ENCODE measurements at places on chromosomes 4 and X.

DNA sequence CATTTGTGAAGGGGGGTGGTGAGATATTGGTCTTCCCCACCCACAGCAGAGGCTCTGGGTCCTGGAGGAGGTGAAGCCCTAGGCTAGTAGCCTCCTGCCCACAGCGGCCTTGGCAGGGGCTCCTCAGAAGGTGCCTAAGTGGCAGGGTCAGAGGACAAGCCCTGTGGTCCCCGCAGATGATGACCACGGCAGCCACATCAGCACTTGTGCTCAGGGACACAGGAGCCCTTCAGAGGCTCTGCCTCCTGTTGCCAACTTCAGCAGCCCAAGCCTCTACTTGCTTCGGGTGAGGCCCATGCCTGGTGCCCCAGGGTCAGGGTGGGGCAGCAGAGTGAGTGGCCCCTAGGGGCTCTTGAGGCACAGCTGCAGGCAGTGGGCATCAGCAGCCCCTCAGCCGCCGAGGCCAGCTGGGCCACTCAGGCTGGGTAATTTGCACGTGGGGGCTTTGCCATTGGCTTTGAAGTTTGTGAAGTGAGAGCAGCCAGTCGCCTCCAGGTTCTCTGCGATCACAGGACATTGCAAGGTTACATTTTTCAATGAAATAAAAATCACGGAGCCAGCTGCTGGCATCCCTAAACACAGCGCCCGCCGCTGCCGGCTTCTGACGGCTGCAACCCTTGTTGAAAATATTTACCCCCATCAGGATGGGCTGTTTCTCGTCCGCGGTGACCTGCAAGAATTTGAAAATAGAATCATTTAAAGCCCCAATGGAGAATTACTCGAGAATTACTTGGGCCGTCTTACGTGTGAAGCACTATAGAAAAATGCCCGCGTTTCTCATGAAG, 108.5 kb downstream of the HMX1 start:
- DNase-seq: no peak

DNA sequence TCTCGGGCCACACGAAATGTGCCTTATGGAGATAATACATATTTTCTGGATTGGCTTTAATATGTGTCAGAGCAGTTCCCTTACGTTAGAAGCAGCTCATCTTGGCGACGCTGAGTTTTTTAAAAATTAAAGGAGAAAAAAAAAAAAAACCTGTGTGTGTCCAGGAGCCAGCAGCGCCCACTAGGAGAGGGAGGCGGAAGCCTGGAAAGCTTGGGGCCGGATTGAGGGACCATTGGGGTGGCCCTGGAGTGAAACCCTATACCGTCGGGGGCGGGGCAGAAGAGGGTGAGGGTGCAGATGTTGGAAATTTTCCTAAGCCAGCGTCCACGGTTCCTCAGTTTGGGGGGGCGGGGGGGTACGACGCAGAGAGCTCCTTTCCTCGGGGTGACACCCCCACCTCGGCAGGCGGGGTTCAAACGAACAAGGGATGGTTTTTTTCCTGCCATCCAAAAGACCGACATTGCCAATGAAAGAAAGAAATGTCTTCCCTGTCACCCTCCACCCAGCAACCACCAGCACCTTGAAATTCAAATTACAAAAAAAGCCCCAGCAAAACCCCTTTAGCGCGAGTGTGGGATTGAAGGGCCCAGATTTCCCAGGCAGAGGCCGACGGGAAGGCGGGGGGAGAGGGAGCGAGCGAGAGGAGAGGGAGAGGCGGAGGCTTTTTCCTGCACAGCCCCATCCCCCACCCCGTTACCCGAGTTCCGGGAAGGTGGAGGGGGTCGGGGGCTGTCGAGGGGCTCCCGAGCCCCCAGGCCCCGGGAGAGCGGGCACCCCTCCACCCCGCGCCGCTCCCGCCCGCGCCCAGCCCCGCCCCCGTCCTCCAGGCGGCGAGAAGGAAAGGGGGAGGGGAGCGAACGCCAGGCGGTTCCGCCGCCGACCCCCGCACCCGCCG, 859 bp downstream of the SMARCA1 start:
- peak; percentile 36 for DNase-seq

DNA sequence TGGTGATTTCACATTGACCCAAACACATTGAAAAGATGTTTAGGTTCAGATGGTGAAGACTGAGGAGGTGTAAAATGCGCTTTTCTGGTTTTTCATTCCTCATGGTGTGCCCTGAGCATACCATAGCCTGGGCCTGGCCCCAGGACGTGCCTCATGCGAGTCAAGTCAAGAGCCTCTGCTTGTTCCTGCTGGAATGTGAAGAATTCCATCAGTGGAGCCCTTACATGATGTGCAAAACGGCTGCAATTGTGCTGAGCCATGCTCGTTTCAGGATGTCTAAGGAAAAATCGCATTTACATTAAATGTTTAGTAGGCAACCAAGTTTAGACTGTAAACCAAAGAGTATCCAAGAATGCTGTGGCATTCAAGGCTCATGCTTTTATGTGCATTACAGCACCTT, 34.9 kb downstream of the GYG2 start:
- no peak for DNase-seq

GRCh38 chrX:54820737-54821136, 13.2 kb downstream of the MAGED2 start:
- no peak for DNase-seq

DNA sequence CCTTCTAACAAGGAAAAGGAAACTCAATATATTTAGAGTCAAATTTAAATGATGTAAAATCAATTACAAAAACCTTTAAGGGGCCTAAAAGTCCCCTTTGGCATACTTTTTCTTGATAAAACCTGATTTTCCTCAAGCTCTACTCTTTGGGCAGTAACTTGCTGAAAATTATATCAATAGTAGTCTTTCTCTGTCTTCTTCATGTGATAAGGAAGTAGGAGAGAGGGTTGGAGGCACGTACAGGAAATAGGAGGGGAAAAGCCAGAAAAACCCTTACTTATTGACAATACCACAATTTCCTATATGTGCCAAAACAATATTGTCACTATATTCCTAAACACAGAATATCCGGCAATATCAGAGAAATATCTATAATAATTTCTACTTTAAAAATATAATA, 9.6 kb downstream of the RHOH start:
- DNase-seq: no peak

DNA sequence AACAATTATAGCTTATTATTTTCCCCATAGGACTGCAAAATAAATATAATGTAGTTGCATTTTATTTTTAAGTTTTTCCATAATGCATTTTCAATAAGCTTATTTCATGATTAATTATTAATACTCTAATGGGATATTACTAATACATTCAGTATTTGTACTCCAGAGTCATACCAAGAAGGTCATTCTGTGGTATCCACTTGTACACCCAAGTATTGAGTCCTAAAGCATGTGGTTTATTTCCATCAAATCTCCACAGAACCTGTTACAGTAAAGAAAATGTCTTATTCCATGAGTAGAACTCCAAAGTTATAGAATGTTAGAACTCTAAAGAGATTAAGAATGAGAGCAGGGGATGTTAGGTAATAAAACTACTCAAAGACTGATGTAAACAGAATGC, 30.6 kb downstream of the UGT2A3 start:
- no peak for DNase-seq

DNA sequence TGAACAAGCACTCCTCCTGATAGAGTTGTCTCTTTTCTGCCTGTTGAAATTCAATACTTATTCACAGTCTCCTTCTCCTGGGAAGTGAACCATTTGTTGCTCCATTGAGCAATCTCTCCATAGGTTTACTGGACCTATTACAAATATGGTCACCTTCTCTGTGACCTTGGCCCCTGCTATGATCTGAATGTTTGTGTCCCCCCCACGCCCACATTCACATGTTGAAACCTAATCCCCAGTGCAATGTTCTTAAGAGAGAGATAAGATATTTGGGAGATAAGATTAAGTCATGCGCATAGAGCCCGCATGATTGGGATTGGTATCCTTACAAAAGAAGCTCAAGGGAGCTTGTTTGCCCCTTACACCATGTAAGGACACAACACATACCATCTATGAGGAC, 54.1 kb upstream of the GABRE start:
- DNase-seq: no peak

- DNase-seq: no peak
Measured at GRCh38 chrX:46929439-46930261, 17.4 kb downstream of the JADE3 start.
